Thoracic aorta (tissue), 2 donors: ENCODE measurements at places on chromosomes 1 and 21. TPM values are rescaled to one million over a fixed set of nuclear protein-coding genes. Genes with fewer than 3 reads are reported as not detected.

DNA sequence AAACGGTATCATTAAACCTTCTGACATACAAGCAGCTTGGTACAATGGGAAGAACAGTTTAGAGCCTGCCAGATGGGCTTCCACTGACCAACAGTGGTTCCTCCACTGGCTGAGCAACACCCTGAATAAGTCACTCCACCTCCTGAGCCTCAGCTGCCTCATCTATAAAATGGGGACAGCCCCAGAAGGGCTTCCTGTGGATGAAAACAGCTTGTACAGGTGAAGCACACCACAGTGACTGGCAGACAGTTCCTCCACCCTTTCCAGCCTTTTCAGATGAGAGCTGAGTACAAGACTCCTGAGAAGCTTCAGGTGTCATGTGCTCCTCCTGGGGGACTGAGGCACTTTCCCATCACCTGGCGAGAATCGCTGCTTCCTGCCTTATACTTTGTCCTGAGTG, 2.1 kb downstream of the CAPZB start:
- no peak for DNase-seq

DNA sequence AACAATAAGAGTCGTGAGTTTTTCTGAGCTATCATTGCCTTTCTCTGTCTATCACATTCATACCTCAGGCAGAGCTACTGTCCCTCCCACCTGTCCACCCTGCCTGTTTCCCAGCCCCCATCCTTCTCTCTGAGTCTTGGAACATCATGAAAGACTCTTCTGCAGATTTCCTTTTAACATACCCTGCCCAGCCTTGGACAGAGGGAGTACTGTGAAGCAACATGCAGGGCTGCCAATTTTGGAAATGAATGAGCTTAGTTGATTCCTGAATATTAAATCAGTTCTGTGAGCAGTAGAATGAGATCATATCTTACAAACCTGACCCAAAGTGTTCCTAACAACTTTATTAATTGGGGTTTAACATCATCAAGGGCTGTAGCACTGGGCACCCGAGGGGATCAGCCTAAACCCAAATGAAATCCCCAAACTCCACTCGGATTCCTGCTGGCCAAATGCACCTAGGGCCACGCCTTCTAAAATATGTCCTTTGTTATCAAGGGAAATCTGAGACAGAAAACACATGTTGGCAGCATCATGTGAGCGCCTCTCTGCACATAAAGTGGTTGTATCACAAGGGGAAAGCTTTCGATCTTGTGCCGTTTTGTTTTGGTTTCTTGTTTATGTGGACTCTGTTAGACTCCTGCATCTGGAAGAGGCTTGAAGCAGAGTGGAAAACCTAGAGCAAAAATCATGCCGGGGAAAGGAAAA, 357.6 kb downstream of the KIF26B start:
- DNase-seq, result no peak

- no peak for DNase-seq
Measured at GRCh38 chr1:112735752-112736151, 20.6 kb upstream of the PPM1J start.

DNA sequence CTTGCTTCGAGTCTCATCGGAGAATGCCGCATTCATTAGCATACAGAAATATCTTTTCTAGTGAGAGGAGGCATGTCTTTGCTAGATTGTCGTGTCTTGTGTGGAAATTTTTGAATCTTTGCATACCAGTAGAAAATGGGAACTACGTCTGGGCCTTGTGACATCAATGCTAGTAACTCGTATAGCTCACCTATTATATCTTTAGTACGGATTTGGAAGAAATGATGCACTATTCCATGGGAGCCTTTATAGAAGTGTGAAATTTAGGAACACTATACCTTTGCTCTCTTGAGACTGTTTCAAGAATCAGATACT, 835 bp downstream of the UHMK1 start:
- no peak for DNase-seq

Gene PIK3C2B
- total RNA-seq, result 44.4 TPM

GRCh38 chr1:175274368-175274767, 81.8 kb upstream of the KIAA0040 start:
- DNase-seq, result no peak

Gene BRINP2
- not detected for total RNA-seq

Gene MTMR11
- total RNA-seq, result 53.7 TPM

DNA sequence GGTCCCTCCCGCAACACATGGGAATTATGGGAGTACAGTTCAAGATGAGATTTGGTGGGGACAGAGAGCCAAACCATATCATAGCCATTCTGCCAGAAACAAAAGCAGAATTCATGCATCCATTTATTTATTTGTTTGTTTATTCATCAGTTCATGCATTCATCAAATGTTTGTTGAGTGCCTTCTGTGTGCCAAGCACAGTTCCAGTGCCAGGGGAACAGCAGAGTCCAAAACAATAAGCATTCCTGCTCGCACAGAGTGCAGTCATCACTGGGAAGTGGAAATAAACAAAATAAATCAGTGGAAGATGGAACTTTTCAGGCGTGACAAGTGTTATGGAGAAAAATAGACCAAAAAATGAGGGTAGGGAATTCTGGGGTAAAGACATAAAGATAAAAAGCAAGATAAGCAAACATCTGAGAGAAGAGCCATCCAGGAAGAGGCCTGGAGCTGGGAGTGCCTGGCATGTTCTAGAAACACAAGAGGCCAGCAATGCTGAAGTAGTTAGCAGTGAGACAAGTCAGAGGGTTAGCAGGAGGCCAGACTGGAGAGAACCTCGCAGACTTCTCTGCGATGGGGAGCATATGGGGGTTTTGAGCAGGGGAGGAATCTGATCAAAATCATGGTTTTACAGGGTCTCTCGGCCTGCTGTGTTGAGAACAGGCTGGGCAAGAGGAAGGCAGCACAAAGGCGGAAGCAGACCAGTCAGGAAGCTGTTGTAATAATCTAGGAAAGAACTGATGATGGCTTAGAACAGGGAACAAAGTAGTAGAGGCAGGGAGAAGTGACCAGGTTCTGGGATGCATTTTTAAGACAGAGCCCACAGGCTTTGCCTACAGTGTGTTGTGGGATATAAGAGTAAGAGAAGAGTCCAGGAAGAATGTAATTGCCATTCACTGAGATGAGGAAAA, 113.2 kb downstream of the GLUL start:
- DNase-seq, result no peak

Gene FAM163A
- not detected for total RNA-seq

- no peak for DNase-seq
Measured at GRCh38 chr1:15178571-15179484, 25.3 kb downstream of the TMEM51 start.

DNA sequence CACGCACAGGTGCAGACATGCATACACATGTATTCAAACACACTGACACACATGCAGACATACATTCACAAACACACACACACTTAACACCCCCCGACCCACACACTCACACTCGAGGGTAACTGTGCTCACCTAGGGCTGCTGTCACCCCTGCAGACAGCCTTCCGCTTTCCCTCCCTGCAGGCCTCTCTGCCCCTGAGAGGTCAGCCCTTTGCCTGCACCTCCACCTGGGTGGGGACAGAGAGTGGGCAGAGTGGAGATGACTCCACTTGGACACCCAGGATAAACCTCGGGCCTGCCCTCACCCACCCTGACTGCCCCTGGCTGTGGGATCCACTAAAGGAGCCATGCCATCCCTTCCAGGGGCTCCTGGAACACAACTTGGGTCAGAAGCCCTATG, 264.3 kb downstream of the PTPRU start:
- DNase-seq, result no peak

Gene PDPN
- 20.7 TPM for total RNA-seq

DNA sequence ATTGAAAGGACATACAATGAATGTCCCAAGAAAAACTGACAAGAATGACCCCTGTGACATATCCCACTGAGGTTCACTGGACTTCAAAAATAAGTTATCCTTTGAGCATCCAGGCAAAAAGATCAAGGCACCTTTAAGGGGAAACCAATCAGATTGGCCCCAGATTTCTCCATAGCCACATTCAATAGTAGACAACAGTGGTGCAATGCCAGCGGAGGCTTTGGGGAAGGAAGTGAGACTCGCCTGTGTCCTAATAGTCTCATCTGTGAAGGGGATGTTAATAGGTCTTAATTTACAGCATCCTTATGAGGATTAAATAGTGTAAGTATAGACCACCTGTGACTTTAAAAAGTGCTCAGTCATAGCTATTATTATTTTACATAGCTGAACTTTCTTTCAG, 21.5 kb downstream of the RPL5 start:
- no peak for DNase-seq

Gene TMIGD3
- 4.7 TPM for total RNA-seq

GRCh38 chr1:58629031-58629462, 52.0 kb upstream of the TACSTD2 start:
- DNase-seq, result no peak

Gene SPRR3
- not detected for total RNA-seq

DNA sequence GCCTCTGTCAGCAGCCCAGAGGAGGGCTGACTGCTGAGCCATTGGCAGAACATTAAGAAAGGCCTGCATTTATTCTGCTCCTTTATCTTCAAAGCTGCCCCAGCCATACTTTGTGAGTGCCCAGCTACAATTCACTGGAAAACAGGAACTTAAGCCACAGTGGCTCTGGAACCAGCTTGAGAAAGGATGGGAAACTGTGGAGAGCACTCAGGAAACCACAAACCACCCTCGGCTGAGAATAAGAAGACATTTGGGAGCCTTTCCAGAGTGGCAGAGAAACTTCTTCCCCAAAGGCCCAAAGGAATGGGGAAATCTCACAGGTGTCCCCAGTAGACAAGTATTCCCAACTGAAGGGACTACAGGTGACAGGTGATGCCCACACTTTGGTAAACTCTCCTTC, 1.8 kb downstream of the LAMB3 start:
- no peak for DNase-seq

GRCh38 chr1:228465571-228466146, 21.5 kb upstream of the RNF187 start:
- DNase-seq, result no peak

Gene CD164L2
- total RNA-seq, result not detected

Gene CDC20
- total RNA-seq, result 0.35 TPM

DNA sequence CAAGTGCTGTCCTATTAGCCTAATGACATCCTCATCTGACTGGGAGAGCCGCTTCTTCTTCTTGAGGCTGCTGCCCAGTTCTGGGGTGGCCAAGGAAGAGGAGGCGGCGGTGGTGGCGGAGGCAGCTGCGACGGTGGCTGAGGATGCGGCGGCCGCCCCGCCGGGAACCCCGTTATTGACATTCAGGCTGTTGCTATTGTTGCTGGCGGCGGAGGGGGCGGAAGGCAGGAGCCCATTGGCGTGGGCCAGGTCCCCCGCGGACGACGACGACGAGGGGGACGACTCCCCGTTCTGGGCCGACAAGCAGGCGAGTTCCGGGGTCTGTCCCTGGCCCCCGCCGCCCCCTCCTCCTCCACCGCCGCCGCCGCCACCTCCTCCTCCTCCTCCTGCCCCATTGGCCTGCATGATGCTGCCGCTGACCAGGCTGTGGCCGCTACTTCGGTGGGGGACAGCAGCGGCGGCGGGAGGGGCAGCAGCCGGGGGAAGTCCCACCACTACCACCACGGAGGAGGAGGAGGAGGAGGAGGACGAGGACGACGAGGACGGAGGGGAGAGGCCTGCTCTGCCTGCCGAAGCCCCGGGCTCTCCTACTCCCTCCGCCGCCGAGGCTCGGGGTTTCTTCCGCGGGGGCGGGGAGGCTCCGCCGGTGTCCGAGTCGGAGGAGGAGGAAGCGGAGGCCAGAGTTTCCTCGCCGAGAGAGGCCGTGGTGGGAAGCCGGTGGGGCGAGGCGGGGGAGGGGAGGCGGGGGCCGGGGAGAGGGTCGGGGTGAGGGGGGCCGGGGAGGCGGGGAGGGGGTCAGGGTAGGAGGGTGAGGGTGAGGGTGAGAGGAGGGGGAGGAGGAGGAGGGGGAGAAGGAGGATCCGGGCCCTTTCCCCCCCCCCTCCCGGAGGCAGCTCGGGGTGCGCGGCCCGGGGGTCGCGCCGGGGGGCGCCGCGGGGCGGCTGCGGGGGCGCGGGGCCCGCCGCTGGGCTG, 610 bp downstream of the WDR26 start:
- DNase-seq, result no peak

Gene B3GALT2
- 0.27 TPM for total RNA-seq

DNA sequence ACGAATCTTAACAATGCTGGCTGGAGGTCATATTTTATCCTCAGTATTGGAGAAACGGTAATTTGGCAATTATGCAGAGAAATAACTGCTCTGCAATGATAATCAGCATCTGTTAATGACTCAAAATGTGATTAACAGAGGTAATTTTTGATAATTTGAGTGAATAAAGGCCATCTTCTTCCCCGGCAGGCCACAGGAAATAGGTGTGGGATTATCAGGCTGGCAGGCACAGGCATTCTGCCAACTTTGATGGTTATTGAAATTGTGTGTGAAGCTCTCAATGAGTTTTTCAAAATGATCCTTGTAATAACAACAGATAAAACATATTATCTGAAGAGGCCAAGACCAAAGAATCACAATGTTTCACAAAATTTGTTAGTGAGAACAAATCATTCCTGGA, 309.0 kb downstream of the PTGER3 start:
- no peak for DNase-seq
